ENCODE measurements at places on chromosomes 6 and 20.

DNA sequence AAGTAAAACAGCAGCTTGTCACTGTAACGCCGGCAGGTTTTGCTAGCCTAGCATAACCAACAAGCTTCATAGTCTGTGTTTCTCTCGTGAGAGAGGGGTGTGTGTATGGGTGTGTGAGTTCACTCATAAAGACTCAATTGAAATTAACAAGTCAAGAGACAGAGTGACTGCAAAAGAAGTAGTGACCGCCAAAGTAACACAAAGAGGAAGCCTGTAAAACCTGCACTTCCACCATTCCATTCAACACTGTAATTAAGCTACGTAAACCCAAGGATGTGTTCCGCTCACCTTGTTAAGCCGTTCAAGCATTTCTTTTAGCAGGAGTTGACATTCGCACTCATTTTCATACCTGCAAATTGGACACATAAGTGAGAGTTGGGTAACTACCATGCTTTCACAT lies 6.6 kb downstream of the BFSP1 start:
- no peak for DNase-seq

- peak; percentile 66 for DNase-seq
Observed at GRCh38 chr20:14820771-14821170, 483.4 kb upstream of the FLRT3 start.

- no peak for DNase-seq
Observed at GRCh38 chr6:127690092-127690491, 113.1 kb downstream of the C6orf58 start.

GRCh38 chr6:129516005-129516404 lies 194.0 kb downstream of the ARHGAP18 start:
- DNase-seq: no peak

DNA sequence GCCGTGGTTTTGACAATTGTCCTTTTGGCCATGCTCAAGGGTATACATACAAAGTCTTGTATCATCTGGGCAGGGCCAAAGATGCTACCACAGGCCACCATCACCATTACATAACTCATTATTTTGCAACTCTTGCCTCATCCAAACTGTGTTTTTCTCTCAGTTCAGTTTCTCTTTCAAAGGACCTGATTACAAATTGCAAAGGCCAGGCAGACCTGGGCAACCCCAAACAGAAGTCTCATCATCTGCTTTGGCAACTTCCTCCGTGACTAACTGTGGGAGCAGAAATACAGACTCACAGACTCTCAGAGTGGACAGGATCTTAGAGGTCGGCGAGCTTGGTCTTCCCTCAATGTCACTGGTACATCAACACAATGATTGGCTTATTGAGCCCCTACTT lies 117.8 kb upstream of the NEDD9 start:
- DNase-seq: no peak

GRCh38 chr6:162854734-162855191 lies 127.0 kb downstream of the PACRG start:
- DNase-seq: no peak

All from NCI-H446 treated with DMSO at 0.1 percent for 48 hours (cell line).